ENCODE measurements at places on chromosomes 11 and 22. TPM values are rescaled to one million over a fixed set of nuclear protein-coding genes. Genes with fewer than 3 reads are reported as not detected.

TRIM6 gene
- total RNA-seq, result 13.1 TPM

SLC29A2 gene
- total RNA-seq, result 3.1 TPM

ME3 gene
- 16.8 TPM for total RNA-seq

OR4D10 gene
- total RNA-seq, result not detected

LSP1 gene
- 1.6 TPM for total RNA-seq

SLC22A12 gene
- total RNA-seq, result not detected

KCNJ11 gene
- total RNA-seq, result 0.44 TPM

TMEM138 gene
- 103 TPM for total RNA-seq

FOLR2 gene
- total RNA-seq, result not detected

CAT gene
- 37.9 TPM for total RNA-seq

CHADL gene
- not detected for total RNA-seq

RTCB gene
- 81.7 TPM for total RNA-seq

TRIM49 gene
- total RNA-seq, result not detected

RCOR2 gene
- total RNA-seq, result 1.3 TPM

SLC22A8 gene
- not detected for total RNA-seq

LRRC4C gene
- not detected for total RNA-seq

IPO7 gene
- 84.6 TPM for total RNA-seq

KCNJ1 gene
- not detected for total RNA-seq

NNMT gene
- 244 TPM for total RNA-seq

GRAP2 gene
- total RNA-seq, result not detected

LDHAL6A gene
- not detected for total RNA-seq

ALDH3B1 gene
- total RNA-seq, result 133 TPM

GPHA2 gene
- total RNA-seq, result not detected

TTLL8 gene
- not detected for total RNA-seq
